ENCODE measurements at places on chromosomes 3 and 15.

DNA sequence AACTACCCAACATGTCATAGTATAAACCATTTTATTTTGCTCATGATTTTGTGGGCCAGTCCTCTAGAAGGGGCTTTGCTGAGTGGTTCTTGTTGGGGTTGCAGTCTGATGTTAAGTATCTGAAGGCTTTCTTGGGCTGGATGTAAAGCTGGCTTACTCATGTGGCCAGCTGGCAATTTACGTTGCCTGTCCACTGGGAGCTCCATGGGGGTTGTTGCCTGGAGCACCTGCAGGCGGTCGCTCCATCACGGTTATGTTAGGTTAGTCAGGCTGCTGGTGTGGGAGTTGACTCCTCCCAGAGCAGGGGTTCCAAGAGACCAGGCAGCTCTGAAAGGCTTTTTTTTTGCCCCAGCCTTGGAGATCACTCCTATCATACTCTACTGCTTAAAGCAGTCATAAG is 98.1 kb downstream of the NR1D2 start:
- DNase-seq = no peak

DNA sequence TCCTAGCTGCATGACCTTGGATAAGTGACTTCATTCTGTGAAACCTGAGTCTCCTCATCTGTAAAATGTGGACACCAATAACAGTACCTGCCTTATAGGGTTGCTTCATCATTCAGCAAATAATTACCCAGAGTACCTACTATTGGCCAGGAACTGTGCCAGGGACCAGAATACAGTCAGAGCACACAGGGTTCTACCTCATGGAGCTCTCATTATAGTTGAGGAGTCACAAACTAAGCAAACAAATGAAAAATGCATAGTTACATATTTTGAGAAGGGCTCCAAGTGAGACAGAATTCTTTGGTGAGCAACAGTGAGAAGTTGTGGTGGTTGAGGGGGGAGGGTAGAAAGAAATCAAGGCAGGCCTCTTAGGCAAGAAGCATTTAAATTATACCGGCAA is 308.6 kb upstream of the WNT5A start:
- DNase-seq = peak; percentile 24

GRCh38 chr3:160027541-160028195 is 39.0 kb downstream of the IL12A start:
- peak; percentile 66 for DNase-seq

DNA sequence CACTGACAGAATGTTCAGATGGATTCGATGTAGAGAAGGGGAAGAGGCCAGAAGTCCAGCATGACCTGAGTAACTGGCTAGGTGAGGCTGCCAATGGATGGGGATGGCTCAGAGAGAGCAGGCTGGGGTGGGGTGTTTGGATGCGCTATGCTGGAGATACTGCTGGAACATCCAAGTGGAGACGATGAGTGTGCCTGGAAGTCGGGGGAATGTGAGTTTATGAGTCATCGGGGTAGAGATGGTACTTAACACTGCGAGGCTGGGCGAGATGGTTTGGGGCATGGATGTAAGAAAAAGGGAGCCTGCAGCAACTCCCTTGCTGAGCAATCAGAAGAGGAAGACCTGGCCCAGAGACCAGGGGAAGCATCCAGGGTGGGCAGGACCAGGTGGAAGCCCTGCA is 180.7 kb downstream of the SLCO3A1 start:
- DNase-seq = no peak

DNA sequence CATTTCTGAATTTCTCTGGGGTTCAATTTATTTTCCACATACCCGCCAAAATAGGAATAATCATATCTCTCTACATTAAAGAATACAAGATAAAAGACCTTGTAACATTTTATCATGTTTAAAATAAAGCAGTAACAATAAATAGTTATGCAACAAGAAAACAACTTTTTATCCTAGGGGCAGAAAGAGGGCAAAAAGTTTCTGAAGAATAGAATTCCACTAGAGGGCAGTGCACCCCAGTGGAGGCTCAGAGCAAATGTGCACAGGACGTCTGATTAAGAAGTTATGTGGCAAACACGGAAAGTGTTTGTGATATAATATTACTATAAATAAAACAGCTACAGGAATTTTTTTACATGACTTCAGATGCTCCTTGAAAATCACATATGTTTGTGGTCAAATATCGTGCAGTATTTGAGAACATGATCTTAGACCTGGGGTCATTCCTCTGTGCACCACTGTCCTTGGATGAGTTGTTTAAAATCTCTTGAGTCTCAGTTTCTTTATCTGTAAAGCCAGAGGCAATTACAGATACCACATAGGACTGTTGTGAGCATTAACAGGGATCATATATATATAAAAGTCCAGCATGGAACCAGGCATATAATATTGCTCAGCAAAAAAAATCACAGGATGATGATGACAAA is 13.2 kb upstream of the PIK3R4 start:
- peak; percentile 76 for DNase-seq

- DNase-seq = no peak
These were observed 11.4 kb downstream of the CHCHD6 start for GRCh38 chr3:126715432-126715831.

GRCh38 chr3:64073158-64073761 is 50.0 kb upstream of the PSMD6 start:
- no peak for DNase-seq

DNA sequence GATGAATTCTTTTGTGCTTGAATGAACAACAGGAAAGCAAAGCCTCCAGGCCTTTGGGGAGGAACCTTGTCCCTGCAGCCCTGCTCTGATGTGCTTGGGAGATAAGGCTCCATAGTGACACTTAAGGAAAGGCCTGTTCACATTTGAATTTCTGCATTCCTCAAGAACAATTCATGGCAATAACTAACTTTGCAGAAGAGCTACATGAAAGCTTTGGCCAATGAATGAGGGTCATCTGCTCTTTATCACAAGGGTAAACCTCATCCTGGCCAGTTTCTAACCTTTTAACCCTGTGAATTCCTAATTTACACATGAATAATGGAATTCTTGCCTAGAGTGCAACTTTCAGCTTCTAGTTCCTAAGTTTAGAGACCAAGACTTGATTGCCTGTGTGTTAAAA is 5.6 kb downstream of the PRTG start:
- peak; percentile 13 for DNase-seq

DNA sequence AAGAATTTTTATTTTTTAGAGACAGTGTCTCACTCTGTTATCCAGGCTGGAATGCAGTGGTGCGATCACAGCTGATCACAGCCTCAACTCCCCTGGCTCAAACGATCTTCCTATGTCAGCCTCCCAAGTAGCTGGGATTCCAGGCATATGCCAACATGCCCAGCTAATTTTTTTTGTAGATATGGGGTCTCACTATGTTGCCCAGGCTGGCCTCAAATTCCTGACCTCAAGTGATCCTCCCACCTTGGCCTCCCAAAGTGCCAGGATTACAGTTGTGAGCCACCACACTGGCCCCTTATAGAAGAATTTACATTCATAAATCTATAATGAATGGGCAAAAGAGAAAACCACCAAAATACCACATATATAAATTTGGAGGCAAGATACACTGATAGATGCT is 15.2 kb downstream of the SENP7 start:
- no peak for DNase-seq

- no peak for DNase-seq
These were observed 755.1 kb downstream of the ROBO2 start for GRCh38 chr3:77795013-77795412.

DNA sequence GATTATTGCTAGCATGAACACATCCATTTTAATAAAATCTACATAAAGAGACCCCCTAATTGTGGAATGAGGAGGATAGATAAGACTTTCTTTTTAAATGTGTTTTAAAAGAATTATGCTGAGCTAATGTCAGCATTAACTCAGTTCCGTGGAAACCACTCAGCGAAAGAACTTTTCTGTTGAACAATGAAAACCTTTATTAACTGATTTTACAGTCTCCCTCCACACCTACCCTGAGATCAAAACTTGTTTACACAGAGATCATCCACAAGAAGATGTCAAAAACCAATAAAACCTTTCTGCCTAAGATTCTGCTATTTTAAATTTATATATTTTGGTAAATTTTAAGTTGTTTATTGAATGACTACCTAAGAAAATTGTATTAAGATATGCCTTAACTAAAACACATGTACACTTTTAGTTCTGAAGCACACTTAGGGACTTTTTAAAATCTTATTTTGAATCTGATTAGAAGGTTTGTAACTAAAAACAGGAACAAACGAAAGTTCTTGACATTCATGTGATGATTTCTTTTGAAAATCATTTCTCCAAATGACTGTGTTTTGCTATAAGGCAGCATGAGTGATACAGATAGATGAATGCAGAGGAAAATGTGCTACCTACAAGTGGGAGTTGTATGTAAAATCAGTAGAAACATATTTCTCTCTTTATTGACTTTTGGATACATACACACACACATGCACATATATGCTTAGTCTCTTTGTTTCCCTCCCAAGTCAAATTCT is 369.0 kb downstream of the UNC13C start:
- DNase-seq = no peak

GRCh38 chr3:77096966-77097890 is 57.3 kb downstream of the ROBO2 start:
- no peak for DNase-seq

GRCh38 chr3:53258600-53259426 is 3.0 kb upstream of the TKT start:
- DNase-seq = peak; percentile 66

- DNase-seq = no peak
These were observed 27.6 kb upstream of the SLC28A1 start for GRCh38 chr15:84856731-84857417.

GRCh38 chr3:167750272-167750971 is 14.9 kb downstream of the SERPINI1 start:
- DNase-seq = no peak

GRCh38 chr3:125110876-125111480 is 55.2 kb upstream of the HEG1 start:
- no peak for DNase-seq

- DNase-seq = peak; percentile 19
These were observed 184.7 kb upstream of the POU1F1 start for GRCh38 chr3:87461036-87461435.

DNA sequence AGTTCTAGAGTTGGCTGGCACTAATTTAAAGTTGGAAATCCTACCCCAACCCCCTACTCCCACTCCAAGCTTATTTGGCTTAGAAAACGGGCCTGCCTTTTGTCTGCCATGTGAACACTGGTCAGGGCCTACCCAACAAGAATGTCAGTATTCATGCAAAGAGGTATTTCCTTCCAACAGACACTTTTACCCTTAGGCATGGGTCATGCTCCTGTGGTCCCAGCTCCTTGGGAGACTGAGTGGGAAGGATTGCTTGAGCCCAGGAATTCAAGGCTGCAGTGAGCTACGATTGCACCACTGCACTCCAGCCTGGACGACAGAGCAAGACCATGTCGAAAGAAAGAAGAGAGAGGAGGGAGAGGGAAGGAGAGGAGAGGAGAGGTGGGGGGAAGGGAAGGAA is 137.5 kb upstream of the LRTM1 start:
- no peak for DNase-seq

GRCh38 chr15:33384307-33384706 is 73.5 kb downstream of the RYR3 start:
- no peak for DNase-seq

- no peak for DNase-seq
These were observed 104.7 kb downstream of the UACA start for GRCh38 chr15:70658641-70659040.

GRCh38 chr3:145377301-145377700 is 783.7 kb downstream of the PLOD2 start:
- no peak for DNase-seq

GRCh38 chr3:178735032-178735674 is 198.9 kb downstream of the KCNMB2 start:
- no peak for DNase-seq

- DNase-seq = peak; percentile 7
These were observed 28.7 kb downstream of the MRPL3 start for GRCh38 chr3:131474115-131474514.

- DNase-seq = no peak
These were observed 37.8 kb downstream of the KLF13 start for GRCh38 chr15:31364301-31365031.

GRCh38 chr15:71044006-71044405 is 71.3 kb upstream of the THSD4 start:
- DNase-seq = no peak

DNA sequence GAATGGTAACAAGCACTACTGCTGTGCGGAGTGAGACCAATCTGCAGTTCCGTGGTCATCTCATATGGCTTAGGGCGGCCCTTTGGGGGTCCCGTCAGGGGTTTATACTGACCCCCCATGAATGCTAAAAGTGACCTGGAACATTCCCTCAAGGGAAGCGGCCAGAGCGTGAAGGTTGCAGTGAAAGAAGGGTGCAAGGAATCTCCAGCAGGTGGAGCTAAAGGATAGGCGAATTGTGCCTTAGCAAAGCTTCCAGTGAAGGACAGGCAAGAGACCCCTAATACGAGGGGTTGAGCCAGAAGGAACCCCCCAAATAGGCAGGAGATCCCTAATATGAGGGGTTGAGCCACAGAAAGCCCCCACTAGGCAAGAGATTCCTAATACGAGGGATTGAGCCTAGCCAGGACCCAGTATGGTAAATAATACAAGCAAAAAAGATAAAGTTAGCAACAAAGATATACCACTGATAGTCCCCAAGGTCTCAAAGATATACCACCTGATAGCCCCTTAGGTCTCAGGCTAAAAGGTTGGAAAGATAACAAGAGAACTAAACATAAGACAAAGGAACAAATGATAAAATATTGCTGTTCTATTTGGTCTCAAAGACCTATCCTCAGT is 32.8 kb downstream of the ZNF589 start:
- DNase-seq = peak; percentile 81

- peak; percentile 49 for DNase-seq
These were observed 122.3 kb downstream of the MEGF11 start for GRCh38 chr15:66131200-66131599.

- peak; percentile 9 for DNase-seq
These were observed 777 bp downstream of the GPR160 start for GRCh38 chr3:170038434-170039110.

DNA sequence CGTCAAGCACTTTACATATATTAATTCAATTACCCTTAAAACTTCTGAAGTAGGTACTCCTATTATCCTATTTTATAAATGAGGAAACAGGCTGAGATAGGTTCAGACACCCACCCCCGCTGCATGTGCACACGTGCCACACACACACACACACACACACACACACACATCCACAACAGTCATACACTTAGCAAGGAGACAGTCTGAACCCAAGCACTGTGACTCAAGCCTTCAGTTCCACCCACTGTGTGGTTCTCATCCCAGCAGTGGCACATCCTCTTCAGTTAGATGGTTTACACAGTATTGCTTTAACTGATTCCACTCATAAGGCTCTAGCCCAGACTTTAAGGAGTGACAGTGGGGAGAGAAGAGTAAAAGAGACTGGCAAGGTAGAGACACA is 91.1 kb upstream of the FGF7 start:
- no peak for DNase-seq

GRCh38 chr3:157059661-157060060 is 100.3 kb downstream of the CCNL1 start:
- no peak for DNase-seq

DNA sequence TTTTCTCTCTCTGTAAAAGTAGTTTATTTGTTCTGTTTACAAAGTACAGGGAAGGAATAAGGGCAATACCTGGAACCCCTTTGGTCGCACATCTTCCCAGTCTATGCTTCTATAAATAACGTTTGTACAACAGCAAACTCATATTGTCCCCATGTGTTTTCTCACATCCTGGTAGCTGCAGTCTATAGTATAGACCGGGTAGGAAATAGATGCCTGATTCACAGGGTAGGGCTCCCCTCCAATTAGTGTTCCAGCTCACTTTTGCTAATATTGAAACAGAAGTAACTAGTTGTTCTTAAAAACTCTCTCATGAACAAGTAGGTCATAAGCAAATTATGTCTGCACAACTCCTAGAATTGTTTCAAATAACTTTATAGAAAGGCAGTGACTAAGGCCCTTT is 17.7 kb downstream of the ATG7 start:
- DNase-seq = no peak

All from astrocyte of the hippocampus (primary cell).